LoVo (cell line): ENCODE measurements at places on chromosomes 2 and 18.

DNA sequence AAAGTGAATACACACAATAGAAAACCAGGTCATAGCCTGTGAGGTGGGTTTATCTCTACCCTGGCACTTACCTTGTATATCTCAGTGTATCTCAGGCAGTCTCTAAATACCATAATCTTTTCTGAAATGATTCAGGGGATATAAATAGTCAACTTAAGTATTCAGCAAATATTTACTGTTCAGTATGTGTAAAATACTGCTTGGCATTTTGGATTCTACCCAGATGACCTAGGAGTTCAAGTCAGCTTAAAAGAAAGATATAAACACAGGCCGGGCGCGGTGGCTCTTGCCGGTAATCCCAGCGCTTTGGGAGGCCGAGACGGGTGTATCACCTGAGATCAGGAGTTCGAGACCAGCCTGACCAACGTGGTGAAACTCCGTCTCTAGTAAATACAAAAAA lies 23.8 kb downstream of the GRHL1 start:
- no peak for DNase-seq

DNA sequence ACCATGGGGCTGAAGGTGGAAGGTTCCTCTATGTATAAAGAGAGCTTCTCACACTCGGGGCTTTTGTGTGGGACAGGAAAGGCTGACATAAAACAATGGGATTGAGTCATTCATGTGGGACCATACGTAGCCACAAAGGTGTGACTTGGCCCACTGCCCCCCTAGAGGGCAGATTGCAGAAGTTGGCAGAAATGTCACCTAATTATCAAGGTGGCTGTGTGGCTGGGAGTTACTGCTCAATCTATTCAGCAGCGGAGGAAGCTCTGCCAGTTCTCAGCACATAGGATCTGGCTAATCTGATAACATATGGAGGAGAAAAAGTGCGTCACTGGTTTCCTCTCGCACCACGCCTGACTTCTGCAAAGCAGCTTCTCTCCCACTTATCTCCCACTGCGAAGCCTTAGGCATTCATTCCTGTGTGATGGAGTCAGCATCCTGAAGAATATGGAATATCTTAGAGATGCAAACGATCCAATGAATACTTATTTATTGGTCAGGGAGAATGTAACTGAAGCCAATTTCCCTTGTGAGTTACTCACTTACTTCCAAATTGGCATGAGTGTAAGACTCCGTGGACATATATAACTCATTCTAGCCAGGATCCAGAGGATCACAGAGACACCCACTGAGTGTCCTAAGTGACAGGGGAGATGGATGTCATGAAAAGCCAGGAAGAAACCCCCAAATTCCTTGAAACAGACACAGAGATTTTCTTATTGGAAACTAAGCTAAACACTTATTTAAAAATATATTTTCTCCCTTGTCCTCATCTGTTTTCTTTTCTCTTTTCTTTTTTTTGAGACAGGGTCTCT lies 344.8 kb downstream of the TGIF1 start:
- no peak for DNase-seq

- no peak for DNase-seq
Measured at GRCh38 chr2:188916736-188917135, 57.4 kb upstream of the COL3A1 start.

DNA sequence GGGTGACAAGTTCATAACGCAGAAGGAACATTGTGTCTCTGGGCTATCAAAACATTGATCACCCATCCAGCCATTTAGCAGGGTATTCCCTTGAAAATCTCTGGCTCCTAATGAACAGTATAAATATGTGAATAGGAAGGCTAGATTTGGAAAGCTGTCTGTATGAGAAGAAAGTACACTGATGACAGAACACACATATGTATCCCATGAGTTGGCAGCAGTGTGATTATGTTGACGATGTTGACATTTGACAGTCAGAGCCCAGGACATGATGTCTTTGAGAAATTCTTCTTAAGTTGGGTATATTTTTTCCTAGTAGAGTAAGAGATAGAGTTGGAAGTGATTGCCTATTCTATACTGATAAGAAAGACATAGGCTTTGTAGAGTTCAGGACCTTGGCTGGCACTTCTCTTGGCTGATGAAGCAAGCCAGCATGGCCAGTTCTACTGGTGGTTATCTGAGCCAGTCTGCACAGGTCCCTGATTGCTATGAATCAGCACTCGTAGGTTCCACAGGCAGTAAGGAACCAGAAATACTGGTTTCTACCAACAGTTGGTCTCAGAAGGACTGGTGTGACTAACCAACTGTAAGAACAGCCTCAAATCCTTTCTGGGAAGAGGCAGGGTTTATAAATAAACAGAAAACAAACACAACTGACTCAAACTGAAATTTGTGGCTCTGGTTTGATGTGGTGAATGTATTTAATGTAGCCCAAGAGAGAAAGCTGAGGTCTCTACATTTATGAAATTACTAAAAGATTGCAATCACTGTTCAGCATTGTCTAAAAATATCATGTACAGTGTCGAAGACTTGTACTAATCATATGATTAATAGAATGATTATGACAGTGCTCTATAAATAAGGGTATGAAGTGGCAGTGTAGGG lies 43.9 kb upstream of the RAPH1 start:
- peak; percentile 81 for DNase-seq

- no peak for DNase-seq
Measured at GRCh38 chr2:26822877-26823276, 25.1 kb upstream of the DPYSL5 start.

GRCh38 chr2:45825001-45825651 lies 173.7 kb downstream of the PRKCE start:
- DNase-seq, result no peak

DNA sequence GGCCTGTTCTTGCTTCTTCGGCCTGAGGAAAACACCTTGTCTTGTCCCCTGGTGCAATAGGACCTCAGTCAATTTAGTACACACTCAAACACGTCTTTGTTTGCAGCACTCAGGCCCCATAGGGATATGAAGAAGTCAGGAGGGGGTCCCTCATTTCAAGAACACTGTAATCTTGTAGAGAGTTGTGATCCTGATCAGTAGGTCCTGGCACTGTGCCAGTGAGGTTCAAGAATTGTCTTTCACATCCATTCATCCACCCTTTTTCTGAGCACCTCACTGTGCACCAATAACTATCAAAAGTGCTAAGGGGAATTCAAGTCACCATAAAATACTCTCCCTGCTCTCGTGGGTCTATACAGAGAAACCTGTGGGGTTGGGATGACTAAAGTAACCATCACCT lies 131.4 kb upstream of the LHCGR start:
- DNase-seq, result no peak
